Stimulated activated CD8-positive, alpha-beta memory T cell treated with anti-CD3 and anti-CD28 coated beads, Interleukin-2, amount 100 ng/mL, for 1 hour (primary cell): ENCODE measurements at places on chromosomes 6 and 20.

DNA sequence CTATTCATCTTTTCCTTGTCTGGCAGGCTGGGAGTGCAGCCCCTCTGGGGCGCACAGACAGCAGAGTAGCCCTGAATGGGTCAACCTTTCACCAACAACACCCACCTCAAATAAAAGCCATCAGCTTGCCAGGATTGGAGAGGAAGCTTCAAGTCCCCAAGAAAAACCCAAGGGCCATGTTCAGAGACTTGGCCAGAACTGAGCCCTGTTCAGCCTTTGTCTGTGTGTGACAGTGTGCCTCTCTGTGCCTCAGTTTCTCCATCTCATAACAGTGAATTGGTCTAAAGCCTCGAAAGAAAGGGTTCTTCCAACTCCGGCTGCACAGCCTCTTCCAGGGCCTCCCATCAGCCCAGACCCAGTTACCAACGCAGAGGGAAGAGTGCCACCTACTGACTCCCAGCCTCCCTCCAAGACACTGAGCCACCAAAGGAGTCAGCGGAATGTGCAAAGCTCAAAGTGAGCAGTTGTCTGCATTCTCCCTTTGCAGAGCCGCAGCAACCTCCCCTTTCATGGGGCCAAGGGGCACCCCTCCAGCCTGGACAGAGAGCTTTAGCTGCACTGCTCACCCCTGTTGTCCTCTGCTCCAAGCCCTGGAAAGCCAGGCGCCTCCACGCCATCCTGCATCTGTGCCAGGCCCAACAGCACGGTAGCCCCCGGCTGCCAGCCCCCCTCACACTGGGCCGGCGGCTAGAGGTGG lies 82.7 kb upstream of the TOP1 start:
- DNase-seq = no peak

DNA sequence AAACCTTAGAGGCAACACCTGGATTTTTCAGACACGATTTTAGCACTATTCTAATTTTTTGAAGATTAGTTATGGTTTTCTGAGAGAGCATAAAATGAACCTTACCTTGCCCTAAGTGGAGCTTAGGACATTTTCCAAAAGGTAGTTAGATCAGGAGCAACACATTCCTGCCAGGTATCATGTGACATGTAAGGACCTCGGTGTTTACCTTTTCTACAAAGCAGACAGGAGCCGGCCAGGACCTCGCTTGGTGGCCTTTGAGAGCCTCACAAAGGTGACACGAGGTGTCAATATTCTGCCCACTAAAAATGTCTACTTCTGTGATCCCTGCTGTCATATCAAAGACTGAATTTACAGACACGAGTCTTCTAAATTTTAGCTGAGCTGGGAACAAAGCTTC lies 174.9 kb downstream of the SMOC2 start:
- no peak for DNase-seq

GRCh38 chr6:105902401-105903031 lies 183.6 kb upstream of the PRDM1 start:
- DNase-seq = no peak

- no peak for DNase-seq
These were observed 275.8 kb upstream of the SULF2 start for GRCh38 chr20:48060841-48061720.

GRCh38 chr20:51310216-51310615 lies 232.3 kb downstream of the NFATC2 start:
- no peak for DNase-seq

- no peak for DNase-seq
These were observed 15.7 kb upstream of the HEY2 start for GRCh38 chr6:125733516-125734300.

GRCh38 chr6:73028124-73028766 lies 197.1 kb downstream of the KHDC1L start:
- no peak for DNase-seq

GRCh38 chr20:21511485-21511849 lies 2.4 kb downstream of the NKX2-2 start:
- DNase-seq = no peak

- DNase-seq = no peak
These were observed 41.1 kb upstream of the FANCE start for GRCh38 chr6:35411066-35411465.

DNA sequence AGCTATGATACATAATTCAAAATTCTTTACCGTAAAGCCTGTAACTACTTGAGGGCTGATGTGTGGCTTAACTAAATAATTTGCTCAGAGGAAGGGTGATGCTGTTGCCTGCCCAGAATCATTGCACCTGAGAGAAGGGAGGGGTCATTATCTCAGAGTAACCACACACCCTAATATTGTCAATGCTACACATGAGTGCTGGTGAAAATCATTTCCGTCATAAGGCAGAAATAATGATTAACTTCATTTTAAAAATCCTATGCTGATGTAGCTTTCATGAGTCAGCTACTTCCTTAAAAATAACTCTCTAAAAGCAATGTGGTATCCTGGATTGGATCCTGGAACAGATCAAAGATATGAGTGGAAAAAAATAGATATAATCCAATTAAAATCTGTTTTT lies 146.4 kb upstream of the FAM83B start:
- DNase-seq = no peak

GRCh38 chr20:1184260-1184637 lies 532 bp downstream of the TMEM74B start:
- no peak for DNase-seq

GRCh38 chr6:37170273-37171200 lies 585 bp downstream of the PIM1 start:
- DNase-seq = peak; percentile 20

DNA sequence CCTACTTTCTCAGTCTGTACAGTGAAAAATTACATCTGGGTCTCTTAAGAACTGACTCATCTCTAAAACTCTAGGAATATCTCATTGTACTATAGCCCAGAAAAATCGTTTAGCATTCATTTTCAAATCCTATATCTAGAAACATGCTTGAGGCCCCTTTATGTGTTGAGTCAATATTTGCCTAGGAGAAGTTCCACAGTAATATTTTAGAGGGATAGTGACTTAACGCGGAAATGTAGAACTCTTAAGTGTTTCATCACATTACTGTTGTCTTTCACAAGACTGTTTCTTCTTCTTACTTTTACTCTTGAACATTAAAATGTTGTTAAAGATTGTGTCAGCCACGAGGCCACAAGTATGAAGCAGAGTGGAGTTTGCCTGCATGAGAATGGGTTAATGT lies 23.0 kb upstream of the MYLIP start:
- no peak for DNase-seq

GRCh38 chr6:90758741-90759140 lies 171.9 kb upstream of the MAP3K7 start:
- DNase-seq = no peak

- no peak for DNase-seq
These were observed 431.4 kb upstream of the RUNX2 start for GRCh38 chr6:44896701-44897100.

DNA sequence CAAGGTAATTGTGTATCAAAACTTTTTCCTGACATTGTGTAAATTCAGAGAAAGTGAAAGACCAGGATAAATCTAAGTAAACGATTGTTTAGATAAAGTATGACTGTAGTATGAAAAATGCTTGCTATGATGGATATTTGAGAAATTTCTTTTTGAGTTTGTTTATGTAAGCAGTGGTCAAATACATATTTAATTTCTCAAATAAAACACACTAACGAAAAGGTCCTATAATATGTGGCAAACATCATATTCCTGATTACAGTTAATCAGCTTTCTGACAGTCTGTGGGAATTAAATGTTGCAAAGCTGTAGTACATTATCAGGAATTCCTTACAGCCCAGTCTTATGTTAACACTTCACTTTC lies 636.9 kb downstream of the MMUT start:
- no peak for DNase-seq

DNA sequence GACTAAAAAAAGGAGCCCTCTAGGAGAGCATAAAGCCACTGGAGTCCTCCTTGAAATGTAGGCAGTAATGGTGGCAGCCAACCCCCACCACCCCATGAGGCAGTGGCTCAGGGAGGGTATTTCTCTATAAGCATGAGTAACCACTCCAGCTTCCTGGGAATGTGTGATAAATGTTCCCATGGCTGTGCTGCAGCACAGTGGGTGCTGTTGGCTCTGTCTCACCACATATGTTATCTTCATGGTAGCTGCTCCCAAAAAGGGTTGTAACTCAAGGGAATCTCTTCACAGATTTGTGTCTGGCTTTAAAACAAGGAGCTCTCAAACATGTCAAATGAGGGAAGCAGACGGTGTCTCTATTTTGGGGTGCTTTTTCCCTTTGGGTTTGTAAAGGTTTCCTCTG lies 7.5 kb upstream of the PHACTR1 start:
- no peak for DNase-seq

- no peak for DNase-seq
These were observed 295.5 kb downstream of the TAF4 start for GRCh38 chr20:61770113-61770585.

GRCh38 chr20:50251383-50251748 lies 60.7 kb downstream of the CEBPB start:
- no peak for DNase-seq

- no peak for DNase-seq
These were observed 16.7 kb upstream of the TBC1D20 start for GRCh38 chr20:478949-479429.

DNA sequence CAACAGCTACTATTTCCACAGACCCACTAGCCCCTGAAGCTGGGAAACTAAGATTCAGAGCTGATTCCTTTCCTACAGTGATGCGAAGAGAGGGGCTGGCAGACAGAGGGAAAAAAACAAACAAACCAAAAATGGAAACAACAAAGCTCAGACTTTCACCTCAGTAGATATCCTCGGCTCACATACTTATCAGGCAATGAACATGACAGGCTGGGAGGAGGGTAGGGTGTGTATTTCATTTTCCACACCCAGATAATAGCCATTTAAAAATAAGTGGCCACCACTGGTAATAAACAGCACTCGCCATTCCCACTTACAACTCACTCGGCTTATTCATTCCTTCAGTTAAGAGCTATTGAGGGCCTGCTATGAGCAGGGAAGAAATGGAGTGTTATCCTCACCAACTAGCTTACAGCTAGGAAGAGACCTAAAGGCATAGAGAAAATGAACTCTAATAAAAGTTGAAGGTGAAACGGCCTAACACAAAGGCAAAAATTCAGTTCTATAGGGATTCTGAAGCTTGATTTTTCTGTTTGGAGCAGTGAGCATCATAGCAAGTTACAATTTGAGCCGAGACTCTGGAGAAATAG lies 32.0 kb upstream of the SPTLC3 start:
- DNase-seq = no peak

DNA sequence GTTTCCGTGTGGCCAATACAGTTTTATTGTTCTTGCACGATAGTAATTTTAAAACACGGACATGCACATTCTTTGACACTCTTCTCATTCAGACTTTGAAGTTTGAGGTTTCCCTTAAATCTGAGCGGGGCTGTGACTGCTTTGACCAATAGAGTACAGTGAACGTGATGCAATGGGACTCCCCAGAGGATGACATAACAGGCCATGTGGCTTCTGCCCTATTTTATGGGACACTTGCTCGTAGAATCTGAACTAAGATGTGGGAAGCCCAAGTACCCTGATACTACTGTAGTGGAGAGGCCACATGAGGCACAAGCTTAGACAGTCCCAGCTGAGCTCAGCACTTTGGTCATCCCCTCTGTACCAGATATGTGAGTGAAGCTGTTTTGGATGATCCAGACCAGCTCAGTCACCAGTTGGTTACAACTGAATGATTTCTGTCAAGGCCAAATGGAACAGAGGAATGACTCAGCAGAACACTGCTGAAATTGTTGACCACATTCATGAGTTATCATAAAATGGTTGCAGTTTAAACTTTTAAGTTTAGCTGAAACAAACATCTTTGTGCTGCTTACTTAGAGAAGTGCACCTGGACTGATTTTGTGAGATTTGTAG lies 279.4 kb downstream of the RFPL4B start:
- no peak for DNase-seq

GRCh38 chr6:137417396-137417795 lies 76.8 kb downstream of the OLIG3 start:
- DNase-seq = no peak

DNA sequence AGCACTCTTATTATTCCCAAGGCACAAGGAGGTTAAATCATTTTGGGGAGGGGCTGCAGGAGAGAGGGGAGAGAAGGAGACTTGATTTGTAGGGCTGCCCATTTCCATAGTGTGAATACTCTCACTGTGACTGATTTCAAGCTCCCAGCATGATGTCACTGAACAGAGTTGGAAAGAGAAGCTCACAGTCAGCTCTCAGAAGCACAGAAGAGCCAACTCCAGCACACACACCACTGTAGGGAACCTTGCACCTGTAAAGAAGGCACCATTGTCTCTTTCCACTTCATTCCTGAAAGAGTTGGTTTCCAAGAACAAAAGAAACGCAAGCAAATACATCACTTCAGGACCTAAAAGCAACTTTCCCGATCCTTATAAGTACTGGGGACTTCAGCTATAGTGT lies 12.7 kb upstream of the STK35 start:
- DNase-seq = no peak

DNA sequence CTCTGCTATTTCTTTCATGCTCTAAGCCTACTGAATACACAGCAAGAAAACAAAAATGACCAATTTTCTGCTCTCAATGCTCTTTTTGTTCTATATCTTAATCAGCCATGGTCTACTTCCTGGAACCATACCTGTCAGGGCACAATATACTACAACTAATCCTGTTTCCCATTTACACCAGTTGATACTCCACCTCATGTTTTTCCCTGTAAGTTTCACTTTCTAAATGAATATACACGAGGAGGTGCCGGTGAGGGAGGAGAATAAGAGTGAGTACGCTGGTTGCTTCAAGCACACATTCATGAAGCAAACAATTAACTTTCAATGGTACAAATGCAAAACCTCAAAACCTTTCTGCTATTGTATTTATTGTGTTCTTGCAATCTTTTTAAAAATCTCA lies 443.1 kb upstream of the ID4 start:
- DNase-seq = no peak

GRCh38 chr6:101443315-101443714 lies 49.8 kb downstream of the GRIK2 start:
- DNase-seq = no peak

DNA sequence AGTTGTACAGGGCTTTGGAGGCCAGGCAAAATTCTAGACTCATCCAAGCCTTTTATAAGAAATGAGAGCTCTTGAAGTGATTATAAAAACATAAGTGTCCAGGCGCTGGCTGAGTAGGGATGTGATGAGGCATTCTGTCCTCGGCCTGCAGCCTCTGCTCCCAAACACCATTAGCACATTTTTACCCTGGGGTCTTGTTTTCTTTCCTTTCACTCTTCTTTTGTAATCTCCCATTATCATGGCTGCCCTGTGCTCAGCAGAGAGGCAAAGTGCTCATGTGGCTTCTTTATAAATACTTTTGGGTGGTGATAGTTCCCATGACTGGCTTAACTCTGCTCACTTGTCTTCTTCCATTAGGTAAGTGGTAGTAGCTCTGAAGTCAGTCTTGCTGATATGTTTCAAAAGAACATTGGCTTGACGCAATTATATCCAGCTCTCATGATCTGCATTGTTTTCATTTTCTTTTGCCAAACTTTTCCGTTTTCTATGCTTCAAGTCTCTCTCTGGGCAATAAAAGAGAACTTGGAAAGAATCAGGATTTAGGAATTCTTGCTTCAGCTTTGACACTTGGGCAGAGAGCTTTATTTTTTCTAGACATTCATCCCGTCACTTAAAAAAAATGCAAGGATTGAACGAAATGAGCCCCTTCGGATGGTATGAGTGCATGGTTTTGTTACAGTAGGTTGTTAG lies 61.1 kb downstream of the CAP2 start:
- DNase-seq = no peak
